AG20443 (cell line): ENCODE measurements at places on chromosomes 7 and 10.

GRCh38 chr10:113646336-113647201, 17.3 kb downstream of the NRAP start:
- DNase-seq: peak; percentile 26

- no peak for DNase-seq
These were observed 167.4 kb upstream of the PRSS58 start for GRCh38 chr7:142425281-142425680.

DNA sequence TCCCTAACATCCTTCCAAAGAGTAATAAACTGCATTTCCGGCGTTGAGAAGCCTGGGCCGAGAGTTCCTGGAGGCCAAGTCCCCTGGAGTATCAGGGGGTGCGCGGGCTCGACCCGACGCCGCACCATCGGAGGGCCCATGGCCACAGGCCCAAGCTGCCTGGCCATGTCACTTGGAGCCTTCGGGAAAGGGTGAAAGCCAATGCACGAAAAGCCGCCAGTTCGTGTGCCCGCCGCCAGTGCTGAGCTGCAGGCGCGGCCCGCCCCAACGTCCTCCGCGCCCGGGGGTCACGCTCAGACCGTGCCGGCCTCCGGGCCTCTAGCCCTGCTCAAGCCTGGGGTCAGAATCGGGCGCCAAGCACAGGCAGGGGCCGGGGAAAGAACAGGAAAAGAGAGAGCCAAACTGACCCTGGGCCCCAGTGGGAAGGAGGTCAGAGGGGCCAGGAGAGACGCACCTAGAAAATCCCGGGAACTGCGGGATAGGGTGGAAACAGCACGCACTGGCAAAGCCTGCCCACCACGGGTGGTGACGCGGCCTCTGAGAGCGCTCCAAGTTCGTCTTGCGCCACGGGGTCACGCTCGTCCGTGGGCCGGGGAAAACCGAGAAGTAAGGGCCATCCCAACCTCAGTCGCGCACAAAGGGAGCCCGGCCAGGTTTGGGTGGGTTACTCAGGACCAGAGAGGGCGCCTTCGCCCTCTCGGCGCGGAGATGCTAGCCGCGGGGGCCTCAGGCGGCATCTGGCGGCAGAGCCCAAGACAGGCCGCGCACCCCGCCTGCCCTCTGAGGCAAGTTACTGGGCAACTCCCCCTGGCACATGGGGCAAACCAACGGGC, 4.2 kb upstream of the EBF3 start:
- DNase-seq: no peak

- DNase-seq: no peak
These were observed 70.7 kb upstream of the ADO start for GRCh38 chr10:62733654-62734293.

- no peak for DNase-seq
These were observed 222.0 kb upstream of the ZMIZ1 start for GRCh38 chr10:78846760-78847159.

GRCh38 chr7:73960548-73960947, 67.4 kb upstream of the ELN start:
- DNase-seq: no peak

DNA sequence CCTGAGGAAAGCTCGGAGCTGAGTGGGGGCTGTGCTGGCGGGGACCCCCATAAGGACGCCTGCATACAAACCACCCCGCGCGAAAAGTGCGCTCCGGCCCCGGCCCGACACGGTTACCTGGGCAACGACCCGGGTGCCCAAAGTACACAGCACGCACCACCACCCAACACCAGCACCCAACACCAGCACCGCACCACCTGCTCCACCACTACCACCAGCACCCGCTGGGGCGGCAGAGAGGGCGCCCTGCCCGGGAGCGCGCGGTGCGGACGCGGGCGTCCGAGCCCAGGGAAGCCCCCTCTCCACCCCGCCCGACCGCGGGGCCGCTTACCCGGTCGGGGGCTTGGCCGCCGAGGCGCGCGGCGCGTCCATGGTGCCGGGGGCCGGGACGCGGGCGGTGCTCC, 345 bp downstream of the COBL start:
- no peak for DNase-seq

- DNase-seq: no peak
These were observed 59.0 kb downstream of the ADCYAP1R1 start for GRCh38 chr7:31111109-31111451.

DNA sequence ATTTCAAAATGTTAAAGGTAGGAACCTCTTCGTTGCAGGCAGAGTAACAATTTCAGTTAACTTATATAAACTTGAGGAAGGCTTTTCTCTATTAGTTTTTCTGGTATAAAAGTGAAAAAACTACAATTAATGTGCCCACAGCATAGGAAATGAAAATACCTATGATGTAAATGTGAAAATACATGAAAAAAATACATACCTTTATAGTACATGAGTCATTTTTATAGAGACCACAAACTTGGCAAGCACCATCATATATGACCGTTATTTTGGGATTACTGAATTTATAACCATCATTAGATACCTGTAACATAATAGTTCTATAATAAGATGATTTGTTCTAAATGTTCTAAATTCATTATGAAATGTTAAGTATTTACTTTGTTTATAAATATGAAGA, 42.7 kb downstream of the VWDE start:
- no peak for DNase-seq

DNA sequence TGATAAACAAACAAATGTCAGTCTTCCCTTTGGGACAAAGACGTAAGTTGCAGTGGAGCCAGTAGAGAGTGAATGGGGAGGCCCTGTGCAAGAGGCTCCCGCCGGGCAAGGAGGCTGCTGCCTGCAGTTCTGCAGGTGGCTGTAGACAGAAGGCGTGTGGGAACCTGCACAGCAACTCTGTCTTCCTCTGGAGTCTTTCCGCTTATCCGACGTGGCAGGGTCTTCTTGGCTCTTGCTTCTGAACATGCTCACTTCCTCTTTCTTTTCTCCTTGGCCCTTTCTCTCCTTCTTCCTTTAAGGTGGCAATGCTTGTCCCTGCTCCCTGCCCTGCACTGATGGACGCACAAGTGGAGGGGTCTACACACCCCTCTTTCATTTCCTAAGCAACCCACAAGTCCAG, 122.5 kb downstream of the HIPK2 start:
- no peak for DNase-seq
